ENCODE measurements at places on chromosomes 1 and 21.

DNA sequence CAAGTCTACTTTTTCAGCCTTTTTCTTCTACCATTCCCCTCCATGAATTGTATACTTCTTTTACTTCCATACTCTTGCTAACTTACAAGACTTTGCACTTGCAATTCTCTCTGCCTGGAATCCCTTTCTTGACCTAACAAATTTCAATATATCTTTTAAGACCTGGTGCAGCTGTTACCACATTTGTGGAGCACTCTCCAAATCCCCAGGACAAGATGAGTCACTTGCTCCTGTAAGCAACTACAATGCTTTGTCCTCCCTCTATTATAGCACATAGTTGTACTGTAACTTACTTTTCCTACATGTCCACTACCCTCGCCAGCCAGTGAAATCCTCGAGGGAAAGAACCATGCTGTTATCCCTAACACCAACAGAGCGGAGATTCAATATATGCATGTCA, 43.1 kb downstream of the WARS2 start:
- no peak for DNase-seq

DNA sequence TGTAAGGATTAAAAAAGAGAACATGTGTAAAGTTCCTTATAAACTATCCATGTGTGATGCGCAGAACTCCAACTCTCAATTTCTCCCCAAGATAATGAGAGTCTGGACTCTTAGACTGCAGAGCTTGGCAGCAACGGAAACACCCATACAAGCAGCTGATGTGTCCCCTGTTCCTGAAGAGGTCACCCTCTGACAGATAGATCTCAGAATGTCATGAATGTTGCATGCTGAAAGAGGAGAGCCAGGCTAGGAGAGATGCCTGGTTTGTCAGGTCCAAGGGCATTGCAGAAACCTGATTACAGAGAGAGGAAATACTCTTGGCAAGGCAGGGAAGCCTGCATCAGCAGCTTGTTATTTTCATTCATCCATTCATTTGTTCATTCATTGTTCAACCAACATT, 24.2 kb downstream of the MTARC1 start:
- no peak for DNase-seq

DNA sequence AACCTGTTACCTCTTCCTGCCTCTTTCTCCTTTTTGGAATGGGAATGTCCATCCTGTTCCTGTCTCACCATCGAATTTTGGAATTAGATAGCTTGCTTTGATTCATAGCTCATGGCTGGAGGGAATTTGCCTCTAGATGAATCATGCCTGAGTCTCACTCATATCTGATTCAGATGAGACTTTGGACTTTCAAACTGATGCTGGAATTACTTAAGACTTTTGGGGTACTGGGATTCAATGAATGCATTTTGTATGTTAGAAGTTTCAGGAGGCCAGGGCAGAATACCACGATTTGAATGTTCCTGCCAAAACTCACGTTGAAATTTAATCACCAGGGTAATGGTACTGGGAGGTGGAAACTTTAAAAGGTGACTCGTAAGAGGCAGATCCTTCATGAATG, 132.4 kb downstream of the DSCAM start:
- DNase-seq: no peak

DNA sequence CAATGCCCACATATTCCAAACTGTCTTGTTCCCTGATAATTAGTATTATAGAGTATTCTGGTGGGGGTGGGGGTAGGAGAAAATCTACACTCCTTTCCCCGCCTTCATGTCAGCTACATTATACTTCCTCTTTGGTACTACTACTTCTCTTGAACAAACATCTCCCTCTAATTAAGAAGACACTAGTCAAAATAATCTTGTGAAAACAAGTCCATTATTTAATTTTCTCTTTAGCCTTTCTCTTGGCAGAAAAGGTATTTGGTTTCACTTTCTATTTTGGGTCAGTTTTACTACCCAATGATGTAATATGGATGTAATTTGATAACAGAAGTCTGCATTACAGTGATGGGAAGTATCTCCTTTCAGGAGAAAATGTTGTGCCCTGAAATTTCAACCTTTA, 22.5 kb downstream of the NTMT2 start:
- DNase-seq: no peak

- no peak for DNase-seq
These were observed 674 bp upstream of the AKR7A3 start for GRCh38 chr1:19289244-19289643.

DNA sequence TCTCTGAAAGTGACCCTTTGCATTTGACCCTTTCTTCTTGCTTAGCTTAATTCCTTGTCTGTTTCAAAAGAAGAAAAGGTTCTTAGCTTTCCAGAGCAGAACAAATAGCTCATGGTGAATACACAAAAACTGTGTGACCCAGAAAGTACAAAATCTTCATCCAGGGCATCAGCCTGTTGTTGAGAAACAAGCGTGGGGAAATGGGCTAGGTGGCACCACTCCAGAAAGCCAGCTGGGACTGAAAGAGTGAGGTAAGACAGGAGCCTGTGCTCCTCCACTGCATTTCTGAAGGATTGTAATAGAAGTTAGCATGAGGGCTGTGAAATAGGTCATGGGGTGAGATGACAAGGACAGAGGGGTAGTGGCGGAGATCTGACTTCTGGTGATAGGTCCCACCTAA, 45.8 kb downstream of the CYP2J2 start:
- DNase-seq: no peak

DNA sequence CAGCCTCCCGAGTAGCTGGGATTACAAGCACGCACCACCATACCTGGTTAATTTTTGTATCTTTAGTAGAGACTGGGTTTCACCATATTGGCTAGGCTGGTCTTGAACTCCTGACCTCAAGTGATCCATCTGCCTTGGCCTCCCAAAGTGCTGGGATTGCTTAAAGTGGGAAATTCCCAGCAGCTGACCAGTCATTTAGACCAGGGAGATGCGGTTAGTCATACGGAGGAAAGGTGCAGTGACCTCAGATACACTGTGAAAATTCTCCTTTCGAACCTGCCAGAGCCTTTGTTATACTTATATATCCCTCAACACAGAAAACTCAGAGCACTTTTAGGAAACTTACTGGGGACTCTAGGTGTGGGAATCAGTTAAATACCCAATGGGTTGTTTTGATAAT, 39.6 kb downstream of the MAP10 start:
- DNase-seq: no peak

GRCh38 chr1:101485712-101486111, 248.9 kb downstream of the S1PR1 start:
- DNase-seq: no peak

GRCh38 chr1:181087400-181087901, 1.0 kb upstream of the IER5 start:
- no peak for DNase-seq

DNA sequence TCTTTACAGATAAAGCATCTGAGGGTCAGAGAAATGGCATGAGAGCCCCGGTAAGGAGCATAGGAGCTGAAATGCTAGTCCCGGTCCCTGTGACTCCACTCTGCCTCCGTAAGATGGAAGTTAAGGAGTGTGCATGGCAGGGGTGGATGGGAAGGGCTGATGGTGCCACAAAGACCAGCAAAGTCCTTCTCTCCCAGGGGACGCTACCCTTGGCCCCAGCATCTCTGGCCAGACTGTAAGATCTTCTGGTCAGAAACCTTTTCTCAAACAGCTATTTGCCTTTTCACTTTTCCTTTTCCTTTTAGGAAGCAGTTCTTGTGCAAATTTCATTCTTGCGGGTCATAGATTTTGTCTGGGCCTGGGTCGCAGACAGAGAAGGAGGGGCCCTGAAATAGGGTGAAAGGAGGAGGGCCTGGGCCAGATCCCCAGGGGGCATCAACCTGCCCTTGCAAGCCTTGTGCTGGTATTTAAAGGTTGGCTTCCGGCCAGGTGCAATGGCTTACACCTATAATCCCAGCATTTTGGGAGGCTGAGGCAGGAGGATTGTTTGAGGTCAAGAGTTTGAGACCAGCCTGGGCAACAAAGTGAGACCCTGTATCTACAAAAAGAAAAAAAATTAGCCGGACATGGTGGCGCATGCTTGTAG, 14.4 kb upstream of the EPS8L3 start:
- DNase-seq: no peak

DNA sequence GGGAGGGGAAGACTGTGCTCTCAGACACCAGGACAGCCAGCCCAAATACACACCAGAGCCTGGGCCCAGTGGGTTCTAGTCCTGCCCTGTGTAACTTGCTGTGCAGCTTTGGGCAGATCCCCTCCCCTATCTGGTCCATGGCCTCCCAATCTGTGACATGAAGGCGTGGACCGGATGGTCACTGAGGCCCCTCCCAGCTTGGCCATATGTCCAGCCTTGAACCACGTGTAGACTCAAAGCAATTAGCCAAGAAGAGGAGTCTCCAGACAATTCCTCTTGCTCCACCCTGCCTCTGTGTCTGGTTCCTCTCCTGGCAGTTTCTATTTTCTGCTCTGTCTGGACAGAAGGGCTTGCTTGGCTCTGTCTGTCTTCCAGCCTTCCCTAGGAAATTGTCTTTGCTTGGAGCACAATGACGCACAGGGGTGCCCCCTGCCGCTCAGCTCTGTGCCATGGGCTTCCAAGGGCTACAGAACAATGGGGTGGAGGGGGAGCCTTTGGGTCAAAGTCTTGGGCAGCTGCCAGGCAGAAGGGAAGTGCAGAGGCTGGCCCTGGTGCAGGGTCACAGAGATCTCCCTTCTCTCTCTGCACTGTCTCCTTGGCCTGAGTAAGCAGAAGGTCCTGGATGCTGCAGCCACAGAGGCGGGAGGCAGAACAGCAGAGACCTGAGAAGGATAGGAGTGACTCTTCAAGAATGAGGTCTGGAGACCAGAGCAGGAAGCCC, 66.1 kb downstream of the TENT5C start:
- no peak for DNase-seq

DNA sequence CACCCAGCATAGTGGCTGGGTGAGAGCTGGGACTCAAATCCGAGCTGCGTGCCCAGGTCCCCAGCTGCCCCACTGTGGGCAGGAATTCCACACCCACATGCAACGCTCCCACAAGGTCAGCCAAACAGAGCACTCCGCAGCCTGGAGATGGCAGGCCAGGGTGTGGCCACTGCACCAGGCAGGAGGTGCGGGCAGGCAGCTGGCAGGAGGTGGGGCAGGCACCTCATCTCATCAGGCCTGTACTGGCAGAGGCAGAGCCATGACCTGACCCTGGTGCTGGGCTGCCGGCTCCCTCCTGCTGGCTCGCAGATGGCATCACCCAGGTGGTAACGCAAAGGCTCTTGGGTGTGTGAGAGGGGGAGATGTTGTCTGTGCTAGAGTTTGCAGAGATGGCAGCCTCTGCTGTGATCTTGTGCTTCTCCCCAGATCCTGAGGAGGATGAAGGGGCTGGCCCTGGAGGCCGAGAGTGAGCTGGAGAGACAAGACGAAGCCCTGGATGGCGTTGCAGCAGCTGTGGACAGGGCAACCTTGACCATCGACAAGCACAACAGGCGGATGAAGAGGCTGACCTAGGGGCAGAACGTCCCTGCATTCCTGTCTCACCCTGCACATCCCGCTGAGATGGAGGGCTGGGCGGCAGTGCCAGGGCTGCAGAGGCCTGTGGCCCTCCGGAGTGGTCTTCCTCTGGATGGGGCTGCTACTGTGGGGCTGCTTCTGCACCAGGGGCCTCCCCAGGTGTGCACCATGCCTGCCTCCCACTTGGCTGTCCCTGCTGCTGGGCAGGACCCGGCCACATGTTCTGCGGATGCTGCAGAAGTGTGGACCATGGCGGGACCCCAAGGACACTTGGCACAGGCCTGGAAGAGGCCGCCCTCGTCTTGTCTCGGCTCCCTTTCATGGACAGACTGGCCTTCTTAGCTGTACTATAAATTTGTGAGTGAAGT, 35.1 kb upstream of the PRSS38 start:
- DNase-seq: no peak

DNA sequence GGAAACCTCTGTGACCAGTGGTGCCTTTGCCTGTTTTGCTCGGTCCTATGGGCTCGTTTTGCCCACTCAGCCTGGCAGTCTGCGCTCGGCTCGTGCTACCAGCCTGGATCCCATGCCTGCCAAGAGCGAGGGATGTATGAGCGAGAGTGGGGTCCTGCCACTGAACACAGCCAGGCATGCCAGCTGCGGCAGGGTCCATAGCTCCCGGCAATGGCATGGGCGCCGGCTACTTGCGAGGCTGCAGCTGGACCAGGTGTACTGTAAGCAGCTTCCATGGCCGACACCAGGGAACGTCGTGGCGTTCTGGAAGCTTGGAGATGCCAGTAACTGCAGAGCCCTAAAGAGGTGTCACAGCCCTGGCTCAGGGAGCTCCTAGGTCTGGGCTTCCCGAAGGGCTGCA, 22.4 kb upstream of the TGFB2 start:
- no peak for DNase-seq

- DNase-seq: no peak
These were observed 5.5 kb upstream of the TRAPPC10 start for GRCh38 chr21:44006656-44007055.

GRCh38 chr1:31749785-31750735, 14.1 kb downstream of the ADGRB2 start:
- no peak for DNase-seq

GRCh38 chr1:22600817-22601605, 35.4 kb upstream of the C1QA start:
- DNase-seq: no peak

DNA sequence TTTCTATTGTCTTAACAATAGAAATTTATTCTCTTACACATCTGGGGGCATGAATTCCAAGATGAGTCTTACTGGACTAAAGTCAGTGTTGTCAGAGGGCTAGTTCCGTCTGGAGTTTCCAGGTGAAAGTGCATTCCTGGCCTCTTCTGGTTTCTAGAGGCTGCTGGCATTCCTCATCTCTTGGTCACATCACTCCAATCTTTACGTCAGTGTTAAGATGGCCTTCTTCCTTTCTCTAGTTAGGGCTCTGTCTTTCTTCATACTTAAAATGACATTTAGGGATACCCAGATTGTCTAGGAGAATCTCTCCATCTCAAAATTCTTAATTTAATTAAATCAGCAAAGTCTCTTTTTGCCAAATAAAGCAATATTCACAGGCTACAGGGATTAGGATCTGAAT, 13.3 kb upstream of the PDC start:
- no peak for DNase-seq

DNA sequence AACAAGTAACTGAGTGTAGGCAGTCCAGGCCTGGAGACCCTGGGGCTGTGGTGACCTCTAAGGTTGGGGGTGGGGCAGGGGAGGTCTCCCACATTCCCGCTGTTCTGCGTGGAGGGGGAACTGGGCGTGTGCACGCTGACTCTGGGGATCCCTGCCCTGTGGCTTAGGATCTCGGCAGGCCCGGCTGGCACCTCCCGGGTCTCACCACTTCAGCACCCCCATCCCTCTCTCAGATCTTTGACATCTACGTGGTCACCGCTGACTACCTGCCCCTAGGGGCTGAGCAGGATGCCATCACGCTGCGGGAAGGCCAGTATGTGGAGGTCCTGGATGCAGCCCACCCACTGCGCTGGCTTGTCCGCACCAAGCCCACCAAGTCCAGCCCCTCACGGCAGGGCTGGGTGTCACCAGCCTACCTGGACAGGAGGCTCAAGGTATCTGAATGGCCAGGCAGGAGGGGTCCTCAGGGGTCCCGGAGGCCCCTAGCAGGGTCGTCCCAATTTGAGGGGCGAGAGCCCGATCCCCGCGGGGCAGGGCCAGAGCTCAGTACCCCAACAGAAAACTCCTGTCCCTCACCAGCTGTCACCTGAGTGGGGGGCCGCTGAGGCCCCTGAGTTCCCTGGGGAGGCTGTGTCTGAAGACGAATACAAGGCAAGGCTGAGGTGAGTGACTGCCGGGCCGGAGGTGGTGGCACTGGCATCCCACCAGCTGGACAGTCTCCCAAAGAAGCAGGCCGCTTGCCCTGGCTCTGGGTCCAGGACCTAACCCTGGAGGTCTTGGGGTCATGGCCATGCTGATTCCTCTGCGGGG, 68.7 kb downstream of the TRIM11 start:
- DNase-seq: no peak

Data from HS-27A (cell line).